Hepatic stellate cell (primary cell): ENCODE measurements at places on chromosomes 6 and 20.
A peak's percentile ranks its signal among the peaks of the same experiment; 100 is the strongest.

DNA sequence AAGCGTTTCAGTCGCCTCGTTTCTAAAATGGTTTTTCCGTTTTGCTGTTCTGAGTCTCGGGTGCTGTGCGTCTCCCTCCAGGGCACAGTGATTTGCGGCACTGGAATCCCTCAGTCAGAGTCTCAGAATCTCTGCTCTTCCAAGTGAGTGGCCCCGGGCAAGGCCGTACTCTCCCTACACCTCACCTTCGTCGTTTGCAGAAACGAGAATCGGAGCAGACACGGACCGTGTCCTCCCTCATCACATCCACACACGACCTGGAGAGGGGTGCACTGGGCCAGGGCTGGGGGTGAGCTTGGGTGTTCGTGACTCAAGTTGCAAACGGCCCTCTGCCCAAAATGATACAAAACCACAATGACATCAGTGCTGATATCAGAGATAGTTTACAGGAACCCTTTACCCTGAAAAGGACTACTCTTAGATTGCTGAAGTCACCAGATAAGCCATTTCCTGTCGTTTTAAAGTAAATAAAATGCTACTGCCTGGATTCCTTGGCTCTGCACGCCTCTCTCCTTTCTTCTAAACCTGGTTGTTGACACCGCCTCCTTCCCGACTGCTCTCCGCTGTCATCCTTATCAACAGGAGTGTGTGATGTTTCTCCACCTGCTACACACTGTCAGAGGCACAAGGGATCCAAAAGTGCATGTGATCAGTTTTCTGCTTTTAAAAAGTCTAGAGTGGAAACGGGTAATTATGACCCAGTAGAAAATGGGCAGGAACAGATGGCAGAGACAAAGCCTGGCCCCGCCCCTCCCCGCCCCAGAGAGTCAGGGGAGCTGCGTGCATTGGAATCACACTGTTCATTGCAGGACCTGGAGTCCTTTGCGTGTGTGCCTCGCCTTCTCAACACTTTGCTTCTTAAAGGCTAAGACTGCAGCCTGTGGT lies 38.4 kb downstream of the KIF25 start:
- peak; percentile 28 for DNase-seq

GRCh38 chr6:167122041-167122826 lies 662 bp upstream of the CCR6 start:
- DNase-seq: no peak

- DNase-seq: no peak
Measured at GRCh38 chr20:45508068-45508886, 7.1 kb downstream of the SPINT3 start.

DNA sequence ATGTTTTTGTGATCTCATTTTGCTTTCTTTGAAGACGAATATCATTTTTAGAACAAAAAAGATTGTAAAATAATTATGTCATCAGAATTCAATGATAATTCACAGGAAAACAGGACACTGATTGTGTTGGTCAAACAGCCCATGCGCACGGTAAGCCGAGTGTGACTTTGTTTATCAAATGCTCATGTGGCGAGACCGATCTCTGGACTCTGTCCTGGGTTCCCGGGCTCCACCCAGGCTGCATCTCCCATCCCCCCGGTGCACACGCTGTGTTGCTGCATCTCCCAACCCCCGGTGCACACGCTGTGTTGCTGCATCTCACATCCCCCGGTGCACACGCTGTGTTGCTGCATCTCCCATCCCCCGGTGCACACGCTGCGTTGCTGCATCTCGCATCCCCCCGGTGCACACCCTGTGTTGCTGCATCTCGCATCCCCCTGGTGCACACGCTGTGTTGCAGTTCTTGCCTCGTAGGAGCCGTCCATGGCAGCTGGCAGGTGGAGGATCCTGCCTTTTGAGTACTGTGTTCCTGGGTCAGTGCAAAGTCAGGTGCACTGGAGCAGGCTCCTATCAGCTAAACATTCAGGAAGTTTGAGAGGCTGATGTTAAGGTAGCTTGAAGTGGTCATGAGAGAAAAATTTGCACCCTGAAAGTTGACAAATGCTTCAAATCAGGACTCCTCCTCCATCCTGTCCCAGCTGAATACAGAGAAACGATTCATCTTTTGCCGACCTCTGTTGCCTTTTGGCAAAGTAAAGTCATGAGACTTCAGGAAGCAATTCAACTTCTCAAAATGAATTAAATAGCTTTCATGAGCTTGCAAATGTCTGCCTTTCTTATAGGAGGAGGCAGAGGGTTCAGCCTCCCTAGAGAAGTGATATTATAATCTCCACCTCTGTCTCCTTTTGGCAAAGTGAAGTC lies 77.1 kb upstream of the FRMD1 start:
- DNase-seq: no peak

DNA sequence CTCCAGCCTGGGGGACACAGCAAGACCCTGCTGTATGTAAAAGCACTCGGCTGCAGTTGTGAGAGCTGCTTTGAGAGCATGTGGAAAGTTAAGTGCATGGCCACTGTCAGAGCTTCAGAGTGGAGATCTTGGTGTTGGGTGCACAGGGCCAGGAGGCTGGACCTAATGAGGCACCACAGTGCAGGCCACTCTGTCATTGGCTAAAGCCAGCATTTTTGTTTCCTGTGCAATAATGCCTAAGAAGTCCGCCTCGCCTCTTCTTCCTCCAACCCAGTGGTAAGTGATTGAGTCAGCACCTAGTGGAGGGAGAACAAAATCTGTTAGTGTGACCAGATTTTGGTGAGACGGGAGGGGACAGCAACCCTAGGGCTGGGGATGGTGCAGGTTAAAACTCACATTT lies 60.6 kb downstream of the SSR1 start:
- no peak for DNase-seq

- DNase-seq: no peak
Measured at GRCh38 chr20:42366626-42367025, 748.4 kb upstream of the CHD6 start.

GRCh38 chr6:113884011-113884410 lies 26.9 kb downstream of the MARCKS start:
- no peak for DNase-seq

DNA sequence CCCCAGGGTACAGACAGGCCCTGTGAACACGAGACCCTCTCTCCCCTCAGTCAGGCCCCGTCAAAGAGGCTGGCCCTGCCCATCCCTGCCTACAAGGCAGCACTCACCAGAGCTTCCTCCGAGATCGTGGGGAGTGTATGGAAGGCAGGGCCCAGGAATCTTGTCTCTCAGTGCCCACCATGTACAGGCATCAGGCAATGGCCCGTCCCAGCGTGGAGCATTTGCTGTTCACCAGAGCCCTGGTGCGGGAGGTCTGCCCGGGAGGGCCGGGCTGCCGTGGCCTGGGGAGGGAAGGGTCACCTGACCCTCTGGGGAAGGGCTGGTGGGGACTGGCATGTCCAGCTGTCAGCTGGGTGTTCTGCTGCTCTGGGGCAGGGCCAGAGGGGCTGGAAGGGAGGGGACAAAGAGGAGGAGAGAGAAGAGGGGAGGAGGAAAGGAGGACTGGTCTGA lies at the start of gene IP6K3:
IP6K3 (minus strand) TSS at position 255 of the 450 bp plus-strand sequence. CDS start 11,429 bp downstream, outside the sequence.
- DNase-seq: no peak

- no peak for DNase-seq
Measured at GRCh38 chr20:48207505-48207904, 422.2 kb upstream of the SULF2 start.

DNA sequence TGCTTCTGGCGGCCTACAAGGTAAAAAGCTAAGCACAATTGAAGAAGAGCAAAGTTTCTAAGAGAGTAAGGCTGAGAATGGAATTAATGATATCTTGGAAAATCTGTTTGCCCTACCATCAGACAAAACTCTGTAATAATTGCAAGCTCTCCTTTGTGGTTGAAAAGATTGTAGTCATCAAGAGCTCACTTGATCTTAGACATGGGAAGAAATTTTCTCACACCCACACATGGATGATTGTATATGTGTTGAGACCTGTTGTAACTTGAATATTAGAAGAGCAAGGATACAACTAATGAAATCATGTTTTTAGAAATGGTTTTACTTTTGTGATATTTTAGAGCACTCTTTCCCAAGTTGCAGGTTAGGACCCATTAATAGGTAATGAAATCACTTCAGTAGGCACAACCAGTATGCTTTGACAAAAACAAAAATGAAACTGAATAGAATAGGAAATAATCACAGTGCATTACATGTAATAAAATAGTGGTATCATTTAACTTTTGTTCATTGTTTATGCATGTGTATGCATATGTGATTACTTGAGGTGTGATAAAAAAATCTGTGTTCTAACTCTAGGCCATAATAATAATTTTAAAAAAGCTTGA lies 14.0 kb downstream of the DCBLD1 start:
- no peak for DNase-seq

DNA sequence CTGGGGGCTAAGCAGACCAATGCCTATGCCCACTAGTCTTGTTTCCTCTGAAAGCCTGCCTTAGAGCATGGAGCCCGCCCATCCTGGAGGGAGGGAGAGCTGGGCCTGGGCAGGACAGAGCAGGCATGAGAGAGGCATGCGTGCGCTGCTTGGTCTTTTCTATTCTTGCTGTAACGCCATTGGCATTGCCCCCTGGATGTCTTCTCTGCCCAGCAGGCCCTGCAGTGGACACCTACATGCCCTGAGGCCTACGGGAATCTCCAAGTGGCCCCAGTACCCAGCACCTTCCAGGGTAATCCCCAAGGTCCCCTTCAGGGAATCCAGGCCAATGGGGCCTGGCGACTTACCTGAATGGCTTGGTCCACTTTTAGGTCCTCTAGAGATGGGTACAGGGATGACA lies 8.9 kb downstream of the SDCBP2 start:
- no peak for DNase-seq

- no peak for DNase-seq
Measured at GRCh38 chr20:24588047-24588635, 118.7 kb downstream of the SYNDIG1 start.

DNA sequence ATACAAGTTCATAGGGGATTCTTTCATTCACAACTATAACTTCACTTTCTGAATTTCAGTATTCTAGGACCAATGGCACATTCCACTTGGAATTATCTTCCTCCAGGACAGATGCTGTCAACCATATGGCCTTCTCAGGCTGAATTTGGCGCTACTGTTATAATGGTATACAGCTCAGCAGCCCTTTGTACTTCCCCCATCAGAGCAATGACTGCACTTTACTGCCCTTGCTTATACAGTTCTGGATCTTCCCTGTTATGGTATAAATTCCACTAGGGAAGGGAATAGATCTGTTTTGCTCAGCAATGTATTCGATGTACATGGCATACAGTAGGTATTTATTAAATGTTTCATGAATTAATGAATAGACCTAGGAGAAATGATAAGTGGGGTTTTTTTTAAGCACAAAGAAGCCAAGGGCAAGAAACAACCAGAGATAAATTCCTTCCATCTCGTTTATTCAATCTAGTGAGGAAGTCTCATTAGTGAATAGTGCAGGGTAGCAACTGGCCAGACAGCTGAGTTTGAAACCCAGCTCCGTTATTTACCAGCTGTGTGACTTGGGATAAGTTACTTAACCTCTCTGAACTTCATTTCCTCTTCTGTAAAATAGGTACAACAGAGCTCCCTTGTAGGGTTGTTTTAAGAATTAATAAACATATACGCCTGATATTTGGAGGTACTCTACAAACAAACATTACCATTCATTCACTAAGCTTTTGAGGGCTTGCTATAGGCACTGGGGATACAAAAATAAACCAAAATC lies 97.1 kb upstream of the PRDM1 start:
- no peak for DNase-seq

- DNase-seq: no peak
Measured at GRCh38 chr20:53622247-53623133, 28.9 kb upstream of the ZNF217 start.

GRCh38 chr6:19501737-19502245 lies 335.4 kb upstream of the ID4 start:
- DNase-seq: no peak

DNA sequence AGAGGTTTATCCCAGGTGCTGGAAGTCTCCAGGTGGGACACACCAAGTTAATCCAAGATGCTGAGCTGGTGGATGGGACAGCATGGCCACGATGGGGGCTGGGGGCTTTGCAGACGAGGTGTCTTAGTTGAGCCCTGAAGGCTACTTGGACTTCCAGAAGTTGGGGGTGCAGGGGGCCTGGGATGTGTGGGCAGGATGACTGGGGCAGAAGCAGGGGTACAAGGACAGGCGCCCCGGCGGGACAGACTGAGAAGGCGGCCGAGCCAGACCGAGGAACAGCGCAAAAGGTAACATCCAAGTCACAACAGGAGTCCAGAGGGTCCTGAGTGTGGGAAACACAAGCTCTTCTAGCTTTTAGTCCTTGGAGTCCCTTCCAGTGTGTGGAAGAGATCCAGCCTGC lies 23.8 kb downstream of the RAMACL start:
- DNase-seq: no peak

DNA sequence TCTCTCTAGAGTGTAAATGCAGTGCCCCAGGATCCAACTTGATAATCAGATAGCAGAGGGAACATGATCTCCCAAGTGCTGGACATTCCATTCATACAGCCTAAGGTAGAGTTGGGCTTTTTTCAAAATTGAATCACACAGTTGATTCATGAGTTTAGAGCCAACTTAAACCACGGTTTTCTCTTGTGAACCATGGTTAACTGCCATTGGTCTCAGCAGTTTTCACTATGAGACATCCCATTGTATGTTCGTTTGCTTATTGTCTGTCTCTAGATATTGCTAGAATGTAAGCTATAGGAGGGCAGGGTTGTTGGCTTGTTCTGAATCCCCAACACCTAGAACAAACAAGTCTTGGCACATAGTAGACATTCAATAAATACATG lies 37.2 kb upstream of the TAF8 start:
- DNase-seq: no peak

GRCh38 chr6:3405679-3406078 lies 51.2 kb downstream of the SLC22A23 start:
- no peak for DNase-seq

GRCh38 chr20:62709537-62709905 lies 885 bp downstream of the NTSR1 start:
- DNase-seq: no peak

GRCh38 chr6:168479421-168479820 lies 38.4 kb downstream of the SMOC2 start:
- DNase-seq: no peak

DNA sequence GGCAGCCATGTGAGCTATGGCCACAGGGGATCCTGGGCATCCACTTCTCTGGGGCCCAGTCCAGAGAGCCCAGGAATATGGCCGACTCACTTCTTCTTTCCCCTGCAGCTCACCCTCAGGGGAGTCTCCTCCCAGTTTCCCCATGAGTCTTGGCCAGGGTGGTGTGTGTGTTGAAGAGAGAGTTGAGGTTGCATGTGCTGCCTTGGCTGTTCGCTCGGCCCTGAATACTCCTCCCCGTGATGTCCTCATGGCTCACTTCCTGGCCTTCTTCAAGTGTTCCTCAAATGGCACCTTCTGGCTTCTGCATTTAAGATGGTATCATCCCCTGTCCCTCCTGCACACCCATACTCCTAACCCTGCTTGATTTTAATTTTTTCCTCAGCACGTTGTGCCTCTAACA lies 3.2 kb upstream of the TREML1 start:
- no peak for DNase-seq

DNA sequence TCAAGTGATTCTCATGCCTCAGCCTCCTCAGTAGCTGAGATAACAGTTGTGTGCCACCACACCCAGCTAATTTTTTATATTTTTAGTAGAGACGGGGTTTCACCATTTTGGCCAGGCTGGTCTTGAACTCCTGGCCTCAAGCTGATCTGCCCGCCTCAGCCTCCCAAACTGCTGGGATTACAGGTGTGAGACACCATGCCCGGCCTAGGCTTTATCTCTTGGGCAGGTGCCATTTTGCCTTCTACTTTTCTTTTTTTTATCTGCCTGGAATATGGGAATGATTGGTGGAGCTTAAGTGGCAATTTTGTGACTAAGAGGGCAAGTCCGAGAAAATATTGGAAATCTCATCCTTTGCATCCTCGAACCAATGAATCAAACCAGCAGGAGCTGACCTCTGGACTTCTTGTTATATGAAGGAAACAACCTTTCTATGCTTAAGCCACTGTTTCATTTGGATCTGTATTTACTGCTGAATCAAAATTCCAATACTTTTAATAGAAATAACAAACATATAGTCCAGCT lies 128.9 kb upstream of the ZNF217 start:
- no peak for DNase-seq
